ENCODE measurements at places on chromosomes 16 and 17. TPM values are rescaled to one million over a fixed set of nuclear protein-coding genes. Genes with fewer than 3 reads are reported as not detected.
A peak's percentile ranks its signal among the peaks of the same experiment; 100 is the strongest.

The SEC14L5 gene
- 0.14 TPM for total RNA-seq

The CLTC gene
- 302 TPM for total RNA-seq

The PPP1R27 gene
- 0.93 TPM for total RNA-seq

The KRTAP2-3 gene
- total RNA-seq: 4.9 TPM

The SDR42E2 gene
- total RNA-seq: not detected

The CDH5 gene
- 0.25 TPM for total RNA-seq

The SBK1 gene
- total RNA-seq: 5.5 TPM

The C16orf74 gene
- total RNA-seq: 3.8 TPM

The CFAP119 gene
- 4.5 TPM for total RNA-seq

The PMFBP1 gene
- total RNA-seq: 5.6 TPM

- DNase-seq: no peak
Observed at GRCh38 chr16:645852-646678, 3.1 kb upstream of the WDR90 start.

DNA sequence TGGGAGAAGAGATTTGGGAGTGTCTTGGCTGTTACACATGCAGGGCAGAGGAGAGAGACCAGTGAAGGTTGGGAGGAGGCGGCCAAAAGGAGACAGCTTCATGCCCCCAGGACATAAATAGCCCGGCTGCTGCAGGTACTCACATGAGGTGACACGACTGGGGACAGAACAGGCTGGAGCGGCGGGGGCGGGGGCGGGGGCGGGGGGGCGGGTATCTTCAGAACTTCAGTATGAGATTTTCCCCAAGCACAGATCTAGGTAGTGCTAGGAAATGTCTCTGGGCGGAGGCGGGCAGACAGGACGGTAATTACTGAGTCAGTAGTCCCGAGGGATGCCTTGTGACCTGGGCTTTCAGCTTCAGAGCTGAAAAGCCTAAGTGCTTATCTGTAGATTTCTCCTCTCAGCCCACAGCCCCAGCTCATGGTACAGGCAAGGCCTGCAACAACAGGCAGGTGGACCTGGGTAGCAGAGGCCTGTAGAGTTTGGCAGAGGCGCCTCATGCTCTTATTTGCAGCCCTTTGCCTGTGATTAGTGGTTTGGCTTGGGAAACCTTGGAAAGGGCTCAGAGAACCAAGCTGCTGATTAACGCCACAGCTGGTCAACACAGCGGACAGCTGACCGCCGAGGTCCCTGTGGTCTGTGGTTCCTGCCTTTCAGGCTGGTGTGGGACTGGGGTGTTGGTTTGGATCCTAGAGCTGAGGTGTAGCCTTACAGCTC, 24.5 kb downstream of the UNK start:
- DNase-seq: no peak

GRCh38 chr16:65984296-65984695, 382.2 kb upstream of the CDH5 start:
- no peak for DNase-seq

- no peak for DNase-seq
Observed at GRCh38 chr16:70269471-70269870, 17.7 kb upstream of the EXOSC6 start.

- DNase-seq: no peak
Observed at GRCh38 chr16:50630394-50631020, 50.6 kb downstream of the SNX20 start.

- DNase-seq: no peak
Observed at GRCh38 chr17:68302066-68302564, 10.8 kb downstream of the ARSG start.

DNA sequence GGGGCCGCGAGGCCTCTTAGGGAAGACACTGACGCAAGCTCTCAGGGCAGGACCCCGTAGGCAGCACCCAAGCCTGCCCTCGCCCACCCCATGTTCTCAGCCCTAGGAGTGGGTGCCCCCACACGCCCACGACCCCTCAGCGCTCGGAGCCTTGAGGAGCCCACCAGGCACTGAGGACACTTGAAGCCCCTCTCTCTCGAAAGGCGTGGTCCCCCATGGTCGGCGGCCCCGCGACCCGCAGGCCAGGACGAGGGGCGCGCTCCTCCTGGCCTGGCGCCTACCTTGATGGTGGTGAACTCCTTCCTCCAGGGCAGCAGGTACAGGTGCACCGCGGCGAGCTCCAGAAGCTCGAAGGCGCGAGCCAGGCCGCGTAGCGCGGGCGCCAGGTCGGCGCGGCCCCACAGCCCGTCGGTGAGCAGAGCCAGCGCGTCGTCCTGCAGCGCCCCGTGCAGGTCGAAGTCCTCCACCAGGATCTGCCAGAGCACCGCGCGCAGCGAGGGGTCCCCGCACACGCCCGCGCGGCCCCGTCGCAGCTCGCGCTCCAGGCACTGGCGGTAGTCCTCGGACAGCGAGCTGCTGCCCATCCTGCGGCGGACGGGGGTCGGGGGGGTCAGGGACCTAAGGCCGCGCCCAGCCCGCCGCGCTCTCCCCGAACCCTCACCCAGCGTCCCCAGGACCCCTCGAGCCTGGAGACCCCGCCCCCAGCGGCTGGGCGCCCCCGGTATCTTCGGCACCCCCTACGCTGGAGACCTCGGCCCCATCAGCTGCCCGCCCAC, 668 bp downstream of the SPATA2L start:
- peak; percentile 75 for DNase-seq

DNA sequence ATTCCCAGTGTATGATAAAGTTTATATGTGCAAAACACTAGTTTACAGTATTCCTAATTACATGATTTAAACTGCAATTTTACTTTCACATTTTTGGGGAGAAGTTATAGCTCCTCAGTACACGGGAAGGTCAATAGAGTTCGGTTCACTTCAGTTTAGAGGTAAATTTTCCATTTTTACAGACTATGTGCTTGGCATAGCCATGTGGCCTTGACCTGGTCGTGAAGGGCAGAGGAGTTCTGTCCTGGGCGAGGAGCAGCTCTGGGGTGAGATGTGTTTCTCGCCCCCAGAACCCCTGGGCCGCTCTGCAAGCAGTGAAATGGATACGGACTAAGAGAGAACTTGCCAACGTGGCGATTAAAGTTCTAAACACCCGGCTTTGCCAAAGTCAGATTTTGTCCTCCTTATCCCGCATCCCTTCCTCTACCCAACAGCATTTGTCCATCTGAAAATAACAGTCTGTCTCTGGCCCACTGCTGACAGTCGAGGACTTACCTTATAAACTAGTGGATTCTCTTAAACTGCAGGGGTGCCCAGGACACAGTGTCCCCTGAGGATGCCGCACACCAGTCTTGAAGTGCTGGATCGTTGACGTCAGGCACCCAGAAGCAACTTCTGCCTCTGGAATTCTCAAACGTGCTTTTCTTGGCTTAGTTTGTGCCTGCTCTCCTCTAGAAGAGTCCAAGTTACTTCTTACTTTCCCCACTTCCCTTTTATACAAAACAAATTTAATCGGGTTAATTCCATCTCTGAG, 1.5 kb upstream of the SIAH1 start:
- DNase-seq: no peak

DNA sequence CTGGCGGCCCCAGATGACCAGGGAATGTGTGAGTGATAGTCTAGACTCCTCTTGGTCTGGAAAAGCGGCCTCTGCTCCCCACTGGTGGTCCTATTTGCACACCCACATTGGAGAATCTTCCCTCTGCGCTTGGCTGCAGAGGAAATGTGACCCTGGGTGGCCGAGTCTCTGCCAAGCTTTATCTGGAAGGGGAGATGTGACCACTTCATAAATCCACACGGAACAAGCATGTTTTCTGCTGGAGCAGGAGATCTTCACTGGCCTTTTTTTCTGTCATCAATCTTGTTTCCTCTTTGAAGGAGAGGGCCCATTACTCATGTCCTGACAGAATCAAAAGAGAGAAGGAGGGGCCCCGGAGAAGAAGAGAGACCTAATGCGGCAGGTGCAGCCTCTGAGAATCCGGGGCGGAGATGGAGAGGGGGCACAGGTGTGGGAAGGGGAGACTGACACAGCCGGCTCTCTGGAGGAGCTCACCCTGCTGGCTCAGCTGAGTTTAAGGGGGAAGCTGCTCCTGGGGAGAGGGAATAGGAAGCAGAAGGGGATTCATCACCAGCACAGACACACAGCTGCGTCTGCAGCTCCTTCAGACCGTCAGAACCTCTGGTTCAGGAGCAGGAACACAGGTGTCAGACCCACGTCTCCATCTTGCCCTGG, 116.3 kb downstream of the SOX9 start:
- no peak for DNase-seq

- DNase-seq: no peak
Observed at GRCh38 chr17:67834634-67835033, 9.3 kb downstream of the BPTF start.

DNA sequence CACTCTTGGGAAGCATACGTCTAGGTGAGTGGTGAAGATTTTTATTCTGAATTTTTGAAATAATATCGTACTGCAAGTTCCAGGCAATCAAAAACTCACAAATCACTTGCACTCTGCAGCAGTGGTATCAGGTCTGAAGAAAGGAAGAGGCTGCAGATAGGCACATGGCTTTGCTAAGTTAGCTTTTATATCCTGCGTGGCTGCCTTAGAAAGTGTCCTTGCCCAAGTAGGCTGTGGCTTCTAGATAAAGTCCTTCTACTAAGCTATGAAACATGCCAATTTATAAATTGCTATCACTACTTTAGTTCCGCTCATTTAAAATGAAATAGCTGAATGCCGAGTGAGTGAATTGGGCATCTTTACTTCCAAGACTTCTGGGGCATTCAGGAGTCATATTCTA, 17.9 kb downstream of the WWOX start:
- DNase-seq: no peak

- no peak for DNase-seq
Observed at GRCh38 chr17:43074869-43075268, 49.8 kb downstream of the RND2 start.

GRCh38 chr17:49624896-49625295, 49.2 kb downstream of the NXPH3 start:
- DNase-seq: no peak

DNA sequence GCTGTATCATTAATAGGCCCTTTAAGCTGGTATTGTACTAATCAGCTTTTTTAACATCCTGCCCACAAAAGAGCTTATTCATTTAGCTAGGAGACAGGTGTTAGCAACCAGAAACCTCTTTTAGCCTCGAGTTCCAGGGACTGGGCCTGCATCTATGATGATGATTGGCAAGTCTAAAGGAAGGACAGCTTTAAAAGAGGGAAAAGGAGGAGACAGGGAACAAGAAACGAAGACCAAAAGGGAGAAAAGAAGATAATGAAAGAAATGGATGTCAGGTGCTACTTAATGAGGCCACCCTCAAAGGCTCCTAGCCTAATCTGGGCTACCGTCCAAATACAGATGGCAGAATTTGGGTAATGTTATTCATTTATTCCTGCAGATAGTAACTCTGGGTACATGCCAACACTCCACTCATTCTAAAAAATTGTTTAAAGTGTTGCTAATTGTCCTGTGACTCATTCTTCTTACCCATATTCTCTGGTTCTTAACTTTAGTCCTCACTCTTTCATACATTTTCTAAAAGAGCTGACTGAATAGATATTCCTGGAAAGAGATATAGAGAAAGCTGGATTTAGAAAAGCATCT, 18.7 kb upstream of the RFFL start:
- no peak for DNase-seq

GRCh38 chr17:6596081-6596480, 39.7 kb upstream of the PITPNM3 start:
- no peak for DNase-seq

DNA sequence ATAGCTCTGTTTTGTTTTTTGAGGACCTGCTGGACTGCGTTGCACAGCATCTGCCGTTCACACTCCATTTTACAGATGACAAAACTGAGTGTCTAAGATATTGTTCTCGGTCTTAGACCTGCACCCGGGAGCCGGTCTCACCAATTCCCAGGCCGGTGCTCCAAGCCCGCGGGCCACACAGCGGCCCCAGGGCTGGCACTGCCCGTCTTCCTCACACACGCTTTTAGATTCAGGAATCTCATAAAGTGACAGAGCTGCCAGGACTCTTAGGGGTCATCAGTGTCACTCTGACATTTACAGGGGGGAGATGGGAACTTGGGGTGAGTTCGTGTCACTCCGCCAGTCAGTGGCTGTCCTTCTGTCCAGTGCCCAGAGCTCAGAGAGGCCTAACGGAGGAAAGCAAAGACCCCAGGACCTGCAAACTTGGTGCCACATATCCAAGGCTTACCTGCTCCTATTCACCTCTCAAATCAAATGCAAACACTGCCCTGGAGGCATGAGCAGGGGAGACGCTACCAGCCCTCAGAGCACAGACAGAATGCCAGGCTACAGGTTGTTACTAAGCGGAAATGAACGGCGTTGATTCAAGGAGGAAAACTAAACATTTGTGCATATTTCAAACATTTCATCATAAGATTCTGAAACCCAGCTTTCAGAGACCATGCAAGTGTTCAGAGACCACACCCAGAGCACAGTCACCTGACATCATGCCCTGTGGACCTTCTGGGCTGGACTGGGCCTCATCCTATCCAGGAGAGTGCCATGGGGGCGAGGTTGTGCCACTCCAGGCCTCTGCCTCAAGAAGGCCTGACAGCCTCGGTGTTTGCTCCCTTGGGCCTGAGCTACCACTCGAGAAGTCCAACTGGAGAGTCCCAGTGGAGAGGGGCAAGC, 29.5 kb downstream of the TNFRSF13B start:
- no peak for DNase-seq

DNA sequence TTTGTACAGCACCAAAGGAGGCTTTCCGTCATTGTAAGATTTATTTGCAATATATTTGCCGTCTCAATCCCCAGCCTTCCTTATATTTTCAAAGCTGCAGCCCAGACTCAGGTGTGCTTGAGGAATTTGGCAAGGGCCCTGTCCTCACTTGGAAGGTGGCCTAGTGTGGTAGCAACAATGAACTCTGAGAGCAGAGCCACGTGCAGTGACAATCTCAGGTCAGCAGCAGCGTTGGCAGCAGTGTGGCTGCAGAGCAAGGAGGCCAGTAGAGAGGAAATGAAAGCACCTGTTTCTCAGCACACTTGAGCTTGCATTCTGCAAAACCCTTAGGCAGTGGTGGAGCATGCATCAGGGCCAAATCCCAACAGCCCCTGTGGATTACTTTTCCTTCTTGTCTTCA, 613.5 kb downstream of the RBFOX1 start:
- no peak for DNase-seq

All from Caco-2 (cell line).